Activated T-helper 9 cell treated with anti-CD3 and anti-CD28 coated beads, Interleukin-2, amount 50 U/mL, for 16 hours (primary cell): ENCODE measurements at places on chromosomes 3 and 15.

DNA sequence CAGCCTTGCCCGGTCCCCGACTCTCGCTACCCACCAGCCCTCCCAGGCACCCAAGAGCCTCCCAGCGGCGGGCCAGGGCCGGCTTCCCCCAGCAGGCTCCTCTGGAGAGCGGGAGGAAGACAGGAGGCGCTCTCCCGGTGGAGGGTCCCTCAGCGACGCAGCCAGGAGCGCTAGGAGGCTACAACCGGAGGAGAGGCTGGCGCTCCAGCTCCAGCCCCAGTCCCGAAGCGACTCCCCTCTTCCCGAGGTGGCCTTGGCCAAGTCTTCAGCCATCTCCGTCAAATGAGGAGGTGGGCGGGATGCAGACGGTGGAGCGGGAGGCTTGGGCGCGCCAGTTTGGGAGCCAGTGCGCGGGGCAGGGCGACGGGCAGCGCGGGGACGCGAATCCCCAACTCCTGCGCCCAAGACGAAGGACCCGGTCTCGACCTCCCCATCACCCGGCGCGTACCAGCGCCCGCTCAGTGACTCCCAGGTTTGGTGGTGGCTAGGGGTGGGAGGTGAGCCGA, 722 bp downstream of the CHRNA3 start:
- DNase-seq, result no peak

DNA sequence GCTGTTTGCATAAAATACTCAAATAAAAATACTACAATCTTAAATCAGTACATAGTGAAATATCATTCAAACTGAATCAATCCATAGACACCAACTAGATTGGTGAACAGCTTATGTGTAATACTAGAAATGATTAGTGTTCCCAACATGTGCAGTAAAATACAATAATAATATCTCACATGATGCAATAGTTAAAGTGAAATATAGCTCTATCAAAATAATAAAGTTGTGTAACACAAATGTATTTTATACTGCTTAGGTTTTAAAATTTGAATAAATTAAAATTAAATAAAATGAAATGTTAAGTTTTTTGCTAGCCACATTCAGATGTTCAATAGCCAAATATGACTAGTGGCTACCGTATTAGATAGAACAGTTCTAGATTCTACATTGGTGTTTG, 714.1 kb downstream of the ZNF385D start:
- no peak for DNase-seq

GRCh38 chr3:18119866-18120265, 305.3 kb downstream of the SATB1 start:
- DNase-seq, result no peak

GRCh38 chr3:194135806-194136518, at the start of gene HES1:
Gene HES1 (plus strand): TSS chr3:194136148. CDS start chr3:194136381, 233 bp downstream.
- DNase-seq, result peak; percentile 3

DNA sequence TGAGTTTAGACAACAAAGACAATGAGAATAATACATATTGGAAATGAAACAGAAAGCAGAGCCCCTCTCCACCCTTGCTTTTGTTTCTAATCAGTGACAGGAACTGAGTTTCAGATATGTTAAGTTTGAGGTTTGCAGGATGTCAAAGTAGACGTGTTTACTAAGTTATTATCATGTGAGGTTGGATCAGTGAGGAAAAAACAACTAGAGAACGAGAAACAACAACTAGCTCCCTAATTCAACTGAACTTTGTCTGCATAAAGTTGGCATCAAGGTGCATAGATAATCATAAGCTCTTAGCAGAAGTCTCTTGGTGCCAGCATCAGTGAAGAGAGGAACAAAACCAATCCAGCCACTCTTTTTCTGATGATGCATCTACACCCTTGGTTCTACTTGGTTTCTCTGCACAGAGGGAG, 491.1 kb upstream of the NR2F2 start:
- no peak for DNase-seq
